ENCODE measurements at places on chromosomes 6 and 20. TPM values are rescaled to one million over a fixed set of nuclear protein-coding genes. Genes with fewer than 3 reads are reported as not detected.

MAD2L1BP gene
- 54.8 TPM for total RNA-seq

ZBTB46 gene
- 15.9 TPM for total RNA-seq

ZNF76 gene
- total RNA-seq = 81.7 TPM

SLC32A1 gene
- not detected for total RNA-seq

SIGLEC1 gene
- total RNA-seq = 5.2 TPM

HEY2 gene
- 5.1 TPM for total RNA-seq

CBLN4 gene
- 0.63 TPM for total RNA-seq

RUNX2 gene
- 2.8 TPM for total RNA-seq

SMPD2 gene
- total RNA-seq = 60.9 TPM

DNA sequence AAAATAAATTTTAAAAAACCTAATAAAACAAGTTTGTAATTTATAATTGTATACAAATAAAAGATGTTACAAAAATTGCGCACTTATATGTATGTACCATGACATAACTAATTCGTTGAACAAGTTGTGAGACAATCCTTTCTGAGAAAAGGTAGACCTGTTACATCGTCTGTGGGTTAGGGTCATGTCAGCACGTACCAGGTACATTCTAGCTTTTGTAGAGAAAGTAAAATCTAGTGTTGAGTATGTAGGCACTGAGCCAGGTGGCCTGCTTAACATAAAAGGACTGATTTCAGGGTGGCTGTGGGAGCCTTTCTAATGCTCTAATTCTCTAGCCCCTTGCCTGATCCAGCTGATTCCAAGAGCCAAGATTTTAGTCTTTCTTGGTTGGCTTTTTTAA lies 10.4 kb downstream of the RPL7L1 start:
- no peak for DNase-seq

- no peak for DNase-seq
Observed at GRCh38 chr6:1002989-1003388, 308.9 kb upstream of the FOXQ1 start.

GRCh38 chr20:37120497-37120896 lies 24.7 kb upstream of the RBL1 start:
- peak; percentile 17 for DNase-seq

DNA sequence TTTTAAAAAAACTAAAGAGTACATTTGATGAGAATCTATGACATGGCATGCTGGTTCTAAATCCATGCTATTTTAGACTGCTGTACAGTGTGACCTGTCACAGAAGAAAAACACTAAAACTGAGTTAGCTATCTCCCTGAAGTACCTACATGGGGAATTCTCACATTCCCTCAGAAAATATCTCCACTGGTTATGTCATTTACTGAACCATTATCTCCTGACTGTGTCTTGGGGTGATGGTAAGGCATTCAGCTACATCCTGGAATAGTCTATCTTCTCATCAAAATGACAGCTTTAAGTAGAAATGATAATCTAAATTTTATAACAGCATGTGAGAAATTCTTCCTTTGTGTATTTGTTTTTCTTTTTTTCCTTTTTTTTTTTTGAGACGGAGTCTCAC lies 172.1 kb upstream of the HTR1E start:
- DNase-seq = no peak

DNA sequence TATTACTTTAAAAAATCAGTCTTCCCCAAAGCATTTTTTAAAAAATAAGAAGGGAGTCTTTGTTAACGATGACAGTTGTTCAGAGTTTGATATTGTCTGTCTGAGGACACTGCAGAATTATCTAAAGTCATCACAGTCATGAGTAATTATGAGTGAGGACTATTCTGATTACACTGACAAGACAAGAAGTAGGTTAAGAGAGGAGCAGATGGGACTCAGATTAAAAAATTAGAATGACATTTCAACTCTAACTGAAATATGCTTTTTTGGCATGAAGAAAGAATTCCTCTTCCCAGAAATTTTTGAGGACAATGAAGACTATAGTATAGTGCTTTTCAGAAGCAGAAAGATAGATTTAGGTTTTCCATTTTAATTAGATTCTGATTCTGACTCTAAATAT lies 456.5 kb downstream of the EPHA7 start:
- no peak for DNase-seq

- no peak for DNase-seq
Observed at GRCh38 chr20:54468082-54468481, 7.3 kb upstream of the DOK5 start.

DNA sequence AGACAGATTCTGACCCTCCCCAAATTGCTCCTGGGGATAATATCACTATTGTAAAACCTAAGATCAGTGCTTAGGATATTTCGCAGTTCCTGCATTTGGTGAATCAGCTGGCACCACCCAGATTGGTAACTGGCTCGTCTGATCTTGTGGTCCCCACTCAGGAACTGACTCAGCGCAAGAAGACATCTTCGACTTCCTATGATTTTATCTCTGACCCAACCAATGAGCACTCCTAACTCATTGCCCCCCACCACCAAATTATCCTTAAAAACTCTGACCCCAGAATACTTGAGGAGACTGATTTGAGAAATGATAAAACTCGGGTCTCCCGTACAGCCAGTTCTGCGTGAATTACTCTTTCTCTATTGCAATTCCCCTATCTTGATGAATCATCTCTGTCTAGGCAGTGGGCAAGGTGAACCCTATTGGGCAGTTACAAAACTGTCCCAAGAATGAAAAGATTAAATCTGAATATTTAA lies 55.7 kb upstream of the PRND start:
- no peak for DNase-seq

- no peak for DNase-seq
Observed at GRCh38 chr6:1620504-1621069, 10.9 kb downstream of the FOXC1 start.

DNA sequence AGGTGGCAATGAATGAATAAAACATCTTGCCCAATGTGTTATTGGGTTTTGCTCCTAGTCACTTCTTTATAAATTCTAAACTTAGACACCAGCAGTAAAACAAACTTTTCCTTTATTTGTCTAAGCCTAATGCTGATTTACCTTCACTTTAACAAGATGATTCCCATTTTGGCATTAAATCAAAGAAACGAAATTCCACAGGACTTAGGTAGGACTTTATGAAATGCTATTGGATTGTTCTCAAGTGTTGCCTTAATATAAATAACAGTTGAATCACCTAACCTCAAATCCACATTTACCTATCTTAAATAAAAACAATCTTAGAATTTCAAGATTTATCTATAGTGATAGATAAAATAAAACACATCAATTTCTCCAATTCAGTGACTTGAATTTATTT lies 831.8 kb downstream of the EPHA7 start:
- DNase-seq = no peak

- no peak for DNase-seq
Observed at GRCh38 chr6:83199173-83199862, 6.2 kb downstream of the RWDD2A start.

- no peak for DNase-seq
Observed at GRCh38 chr6:100247123-100247522, 217.6 kb downstream of the SIM1 start.

- DNase-seq = no peak
Observed at GRCh38 chr6:39218868-39219567, 10.3 kb downstream of the KCNK5 start.

DNA sequence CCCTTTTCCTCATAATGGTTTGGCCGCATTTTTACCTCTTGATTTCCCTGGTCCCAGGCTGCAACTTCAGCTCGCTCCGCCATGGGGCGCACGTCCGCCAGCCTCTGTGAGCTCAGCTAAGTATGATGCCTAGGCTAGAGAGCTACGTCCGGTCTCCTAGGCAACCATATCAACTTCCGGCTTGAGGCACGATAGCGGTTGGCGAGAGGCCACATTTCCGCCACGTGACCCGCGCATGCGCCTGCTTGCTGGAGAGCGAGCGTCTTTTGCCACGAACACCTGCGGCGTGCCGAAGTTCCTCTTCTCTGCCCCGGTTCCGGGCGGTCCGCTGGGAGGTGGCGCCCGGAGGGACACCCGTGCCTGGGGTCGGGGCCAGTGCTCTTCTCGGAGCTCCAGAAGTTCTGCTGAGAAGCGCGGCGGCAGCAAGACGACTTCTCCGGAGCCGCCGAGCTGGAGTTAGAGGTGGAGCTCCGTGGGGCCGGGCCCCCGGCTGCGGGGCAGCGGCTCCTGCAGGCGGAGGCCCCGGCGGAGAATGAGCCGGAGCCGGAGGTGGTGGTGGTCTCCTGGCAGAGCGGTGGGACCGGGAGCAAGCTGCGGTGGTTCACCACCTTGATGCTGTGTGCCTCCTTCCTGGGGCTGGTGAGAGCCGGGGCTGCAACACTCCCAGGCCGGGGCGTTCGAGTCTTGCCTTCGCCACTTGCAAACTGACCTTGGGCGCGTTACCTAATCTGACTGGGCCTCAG lies 172.0 kb downstream of the SLC16A10 start:
- peak; percentile 99 for DNase-seq

DNA sequence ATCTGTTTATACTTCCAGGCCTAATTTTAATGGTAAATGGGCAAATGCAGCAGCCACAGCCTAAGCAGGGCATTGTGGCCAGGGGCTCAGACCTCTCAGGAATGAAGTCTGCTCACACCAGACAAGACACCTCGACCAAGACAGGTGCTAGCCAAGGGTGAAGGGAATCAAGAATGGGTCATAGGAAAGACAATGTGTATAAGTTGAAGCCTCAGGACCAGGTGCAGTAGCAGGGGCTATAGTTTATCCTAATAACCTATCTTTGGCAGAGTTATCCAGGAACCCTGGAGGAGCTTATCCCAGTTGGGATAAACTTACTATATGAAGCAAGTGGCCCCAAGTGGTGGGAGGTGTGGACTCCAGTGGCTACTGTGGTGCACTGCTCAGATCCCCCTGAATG lies 165.0 kb upstream of the TAB2 start:
- no peak for DNase-seq

GRCh38 chr6:137265561-137266308 lies 46.5 kb upstream of the IFNGR1 start:
- DNase-seq = no peak

DNA sequence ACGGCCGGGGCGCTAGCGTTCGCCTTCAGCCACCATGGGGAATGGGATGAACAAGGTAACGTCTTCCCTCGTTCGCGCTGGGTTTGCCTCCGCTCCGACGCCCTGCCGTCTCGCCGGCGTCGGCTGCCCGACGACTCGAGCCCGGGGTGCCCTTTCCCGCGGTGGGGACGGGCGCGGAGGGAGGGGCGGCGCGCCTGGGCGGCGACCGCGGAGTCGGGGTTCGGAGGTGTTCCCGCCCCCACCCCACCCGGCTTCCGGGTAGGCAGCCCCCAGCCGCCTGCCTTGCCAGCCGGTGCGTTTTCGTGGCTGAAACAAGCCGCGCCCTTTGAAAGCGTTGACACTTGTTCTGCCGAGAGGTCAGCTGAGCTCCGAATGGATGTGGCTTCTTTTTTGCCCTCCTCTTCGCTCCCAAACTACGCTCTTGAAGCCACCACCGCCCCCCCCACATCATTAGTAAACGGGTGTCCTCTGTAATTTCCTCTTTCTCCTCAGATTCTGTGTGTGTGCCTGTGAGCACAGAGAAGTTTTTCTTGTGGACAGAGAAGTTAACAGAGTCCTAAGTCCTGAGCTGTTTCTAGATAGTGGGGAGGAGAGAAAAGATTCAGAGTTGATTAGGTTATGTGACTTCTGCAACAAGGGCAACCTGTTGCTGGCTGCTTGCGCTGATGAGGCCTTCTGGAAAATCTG lies 362 bp downstream of the DUSP22 start:
- peak; percentile 74 for DNase-seq

GRCh38 chr20:18721551-18722115 lies 92.0 kb upstream of the SCP2D1 start:
- DNase-seq = no peak

- no peak for DNase-seq
Observed at GRCh38 chr20:24096864-24097450, 108.4 kb upstream of the GGTLC1 start.

GRCh38 chr6:108293527-108294296 lies 1.1 kb upstream of the AFG1L start:
- DNase-seq = peak; percentile 5

GRCh38 chr6:163381118-163381756 lies 33.3 kb upstream of the QKI start:
- DNase-seq = peak; percentile 6

- DNase-seq = no peak
Observed at GRCh38 chr6:104579310-104579863, 280.3 kb downstream of the HACE1 start.

DNA sequence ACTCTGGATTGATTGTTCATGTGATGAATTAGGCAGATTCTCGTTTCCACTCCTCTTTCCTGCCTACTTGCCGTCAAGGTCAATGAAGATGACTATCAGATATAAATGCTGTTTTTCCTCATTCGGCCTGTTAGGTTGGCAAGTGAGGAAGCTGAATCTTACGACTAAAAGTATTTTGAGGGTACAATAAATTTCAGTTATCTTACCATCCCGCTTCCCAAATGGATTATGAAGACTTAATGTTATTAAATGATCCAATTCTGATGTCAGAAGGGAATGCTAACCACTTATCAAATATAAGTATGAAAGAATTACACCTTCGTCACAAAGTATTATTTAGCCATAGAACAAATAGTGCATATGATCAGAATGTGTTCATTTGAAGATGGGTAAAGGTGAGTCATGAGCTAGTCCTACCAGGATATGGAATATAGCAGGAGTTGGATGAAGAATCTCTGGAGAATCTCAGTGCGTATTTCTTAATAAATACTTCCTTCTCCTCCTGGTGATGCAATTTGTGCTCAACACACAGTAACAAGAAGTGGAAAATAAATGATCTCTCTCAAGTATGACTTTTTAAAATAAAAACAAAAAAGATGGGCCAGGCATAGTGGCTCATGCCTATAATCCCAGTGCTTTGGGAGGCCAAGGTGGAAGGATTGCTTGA lies 4.6 kb downstream of the GPLD1 start:
- no peak for DNase-seq

GRCh38 chr6:13362412-13362811 lies 34.1 kb upstream of the TBC1D7 start:
- DNase-seq = peak; percentile 29

GRCh38 chr20:1013566-1014340 lies 11.6 kb upstream of the RSPO4 start:
- no peak for DNase-seq

DNA sequence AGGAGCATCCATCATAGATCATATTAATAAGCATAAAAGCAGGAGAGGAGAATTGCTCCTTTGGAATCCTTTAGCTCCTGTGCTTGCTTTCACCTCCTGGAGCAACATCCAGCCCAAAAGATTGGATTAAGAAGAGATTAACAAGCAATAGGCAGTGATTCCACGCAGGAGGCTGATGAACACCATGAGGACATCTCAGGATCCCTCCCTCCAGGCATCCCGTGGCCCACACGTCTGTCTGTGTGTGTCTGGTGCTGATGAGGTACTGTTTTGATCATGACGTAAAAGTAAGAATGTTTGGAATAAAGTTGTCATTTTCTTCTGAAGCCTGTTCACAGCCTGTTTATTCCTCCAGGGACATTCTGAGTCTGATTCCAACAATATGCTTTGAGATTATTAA lies 185.5 kb upstream of the MYLIP start:
- no peak for DNase-seq

All from thyroid gland (tissue), 4 donors.